NCI-H226 (cell line): ENCODE measurements at places on chromosomes 12 and 14.

- DNase-seq: no peak
Observed at GRCh38 chr12:117311-117710, 50.7 kb downstream of the IQSEC3 start.

DNA sequence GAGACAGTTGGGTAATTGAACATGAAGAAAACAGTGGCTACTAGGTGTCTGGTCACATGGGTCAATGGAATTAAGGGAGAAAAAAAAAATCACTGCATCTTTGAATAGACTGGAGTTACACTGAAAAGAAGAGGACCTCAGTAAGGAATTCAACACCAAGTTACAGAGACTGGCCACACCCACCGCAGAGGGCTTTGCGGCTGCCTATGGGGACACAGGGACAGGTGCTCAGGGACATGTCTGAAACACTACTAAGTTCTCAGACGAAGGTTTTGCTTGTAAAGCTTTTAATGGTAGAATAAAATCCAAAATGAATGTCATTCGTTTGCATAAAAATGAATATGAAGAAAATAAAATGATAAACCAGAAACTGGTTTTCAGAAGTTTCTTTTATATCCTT lies 93.8 kb downstream of the STXBP6 start:
- no peak for DNase-seq

DNA sequence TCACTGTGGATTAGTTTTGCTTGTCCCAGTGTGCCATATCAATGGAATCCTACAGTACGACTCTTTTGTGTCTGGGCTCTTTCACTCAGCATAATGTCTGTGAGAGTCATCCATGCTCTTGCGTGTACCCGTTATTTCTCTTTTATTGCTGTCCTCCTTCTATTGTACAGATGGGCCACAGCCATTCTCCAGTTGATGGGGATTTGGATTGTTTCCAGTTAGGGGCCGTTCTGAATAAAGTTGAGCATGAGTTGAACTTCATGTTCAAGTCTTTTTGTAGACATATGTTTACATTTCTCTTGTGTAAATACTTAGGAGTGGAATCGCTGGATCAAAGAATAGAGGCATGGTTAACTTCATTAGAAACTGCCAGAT lies 38.3 kb downstream of the MYO1H start:
- DNase-seq: no peak

DNA sequence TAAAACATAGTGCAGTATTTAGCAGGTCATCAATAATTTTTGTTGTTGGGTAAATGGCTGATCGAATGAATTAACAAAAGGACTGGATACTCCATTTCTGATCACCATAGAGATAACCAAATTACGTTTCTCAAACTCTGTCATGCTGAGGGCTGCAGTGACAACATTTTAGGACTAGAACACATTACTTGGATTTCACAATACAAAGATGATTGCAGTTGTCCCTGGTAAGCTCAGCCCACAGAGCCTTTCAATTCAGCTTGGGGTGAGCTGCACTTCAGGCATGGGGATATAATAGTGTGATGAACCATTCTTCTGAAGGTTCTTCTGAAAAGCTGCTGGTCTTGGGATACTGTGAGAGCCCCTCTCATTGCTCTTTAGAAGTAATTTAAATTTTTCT lies 74.3 kb downstream of the FAR2 start:
- DNase-seq: no peak
